ENCODE measurements at places on chromosomes 5 and 9.

DNA sequence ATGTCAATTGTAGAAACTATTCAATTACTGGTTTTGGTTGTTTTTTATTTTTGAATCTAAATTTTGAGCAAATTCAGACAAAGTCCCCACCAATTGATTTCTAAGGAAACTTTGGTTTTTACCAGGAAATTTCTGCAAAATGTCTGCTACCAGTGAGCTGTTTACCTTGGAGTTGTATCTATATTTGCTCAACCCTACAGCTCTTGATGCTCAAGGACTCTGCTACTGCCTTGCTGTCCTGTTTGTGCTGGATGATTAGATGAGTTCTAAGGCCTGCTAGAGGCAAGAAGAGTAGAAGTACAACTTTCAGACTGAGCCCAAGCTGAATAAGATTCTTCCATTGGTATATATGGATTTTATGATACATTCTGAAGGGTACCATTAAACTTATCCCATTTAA lies 42.6 kb upstream of the KIF2A start:
- DNase-seq: no peak

- DNase-seq: peak; percentile 22
Measured at GRCh38 chr9:21491756-21492155, 9.6 kb upstream of the IFNE start.

- no peak for DNase-seq
Measured at GRCh38 chr5:149147676-149148075, 6.4 kb downstream of the ABLIM3 start.

DNA sequence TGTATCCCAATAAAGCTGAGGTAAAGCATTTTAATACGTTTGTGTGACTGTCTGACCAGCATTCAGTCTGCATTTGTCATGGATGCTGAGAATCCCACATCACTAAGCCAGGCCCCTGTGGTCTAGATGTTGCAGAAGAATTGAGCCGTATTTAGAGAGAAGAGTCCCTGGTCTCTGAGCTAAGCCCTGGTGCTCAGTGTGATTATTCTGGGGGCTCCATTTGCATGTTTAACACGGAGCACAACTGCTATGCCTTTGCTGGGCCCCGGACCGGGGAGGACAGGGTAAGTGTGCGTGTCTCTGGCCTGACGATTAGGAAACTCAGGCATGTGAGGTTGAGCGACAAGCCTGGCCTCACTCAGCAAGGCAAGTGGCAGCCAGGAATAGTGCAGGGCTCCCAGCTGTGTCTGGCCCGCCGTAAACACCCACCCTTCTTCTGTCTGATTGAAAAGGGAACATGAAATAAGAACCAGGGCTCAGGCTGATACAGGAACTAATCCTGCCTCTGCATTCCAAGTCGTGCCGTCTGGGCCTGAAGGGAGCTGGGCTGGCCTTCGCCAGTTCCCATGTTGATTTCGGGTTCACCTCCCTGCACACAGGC lies 22.3 kb downstream of the FAM78A start:
- peak; percentile 55 for DNase-seq

- DNase-seq: no peak
Measured at GRCh38 chr5:143418140-143418866, 14.8 kb upstream of the NR3C1 start.

DNA sequence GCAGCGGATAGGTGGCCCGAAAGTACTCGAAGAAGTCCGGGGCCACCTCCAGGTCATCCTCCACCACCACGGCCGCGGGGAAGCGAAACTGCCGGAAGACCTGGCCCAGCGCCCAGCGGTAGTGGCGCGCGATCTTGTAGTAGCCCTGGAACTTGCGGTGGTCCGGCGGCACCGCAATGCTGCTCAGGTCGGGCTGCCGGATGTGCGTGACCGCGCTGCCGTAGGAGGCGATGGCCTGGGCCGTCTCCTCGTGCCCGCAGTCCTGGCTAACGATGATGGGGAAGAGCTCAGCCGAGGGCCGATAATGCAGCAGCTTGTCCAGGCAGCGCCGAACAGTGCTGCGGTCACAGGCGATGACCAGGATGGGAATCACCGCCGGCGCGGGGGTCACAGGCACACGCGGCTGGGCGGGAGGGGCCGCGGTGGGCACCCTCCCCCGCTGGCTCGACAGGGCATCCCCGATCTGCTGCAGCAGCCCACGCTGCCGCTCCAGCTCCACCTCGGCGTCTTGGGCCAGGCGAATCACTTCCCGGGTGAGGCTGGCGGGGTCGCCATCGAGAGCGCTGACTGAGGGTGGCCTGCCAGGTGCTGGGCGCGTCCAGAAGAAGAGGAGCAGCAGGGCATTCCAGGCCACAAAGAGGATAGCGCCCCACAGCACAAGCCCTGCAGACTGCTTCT lies 10.2 kb downstream of the MGAT1 start:
- DNase-seq: no peak

DNA sequence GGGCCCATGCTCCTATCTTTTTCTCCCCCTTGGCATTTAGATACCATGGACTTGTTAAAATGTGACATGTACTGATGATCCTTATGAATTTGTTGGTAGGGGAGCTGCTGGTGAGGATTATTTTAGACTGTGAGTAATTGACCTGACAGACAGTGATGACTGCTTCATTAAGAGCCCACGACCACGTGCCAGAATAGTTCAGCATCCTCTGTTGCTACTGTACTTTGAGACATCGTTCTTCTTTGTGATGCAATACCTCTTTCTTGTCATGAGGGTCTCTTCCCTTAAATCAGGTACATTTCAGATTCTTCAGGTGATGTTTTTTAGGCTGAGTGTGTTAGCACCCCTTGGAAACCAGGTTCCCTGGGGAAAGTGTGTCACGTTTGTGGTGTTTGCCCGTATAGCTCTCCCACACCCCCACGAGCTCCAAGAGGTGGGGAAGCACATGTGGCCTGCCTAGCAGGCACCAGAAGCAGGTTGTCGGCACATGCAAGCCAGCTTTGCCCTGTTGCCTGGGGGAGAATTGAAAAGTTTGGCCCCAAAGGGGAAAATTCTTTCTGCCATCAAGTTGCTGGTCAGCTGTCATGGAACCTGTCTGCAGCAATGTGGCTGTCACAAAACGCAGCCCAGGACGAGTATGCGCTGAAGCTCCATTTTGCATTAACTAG lies 25.1 kb downstream of the QRFP start:
- no peak for DNase-seq

DNA sequence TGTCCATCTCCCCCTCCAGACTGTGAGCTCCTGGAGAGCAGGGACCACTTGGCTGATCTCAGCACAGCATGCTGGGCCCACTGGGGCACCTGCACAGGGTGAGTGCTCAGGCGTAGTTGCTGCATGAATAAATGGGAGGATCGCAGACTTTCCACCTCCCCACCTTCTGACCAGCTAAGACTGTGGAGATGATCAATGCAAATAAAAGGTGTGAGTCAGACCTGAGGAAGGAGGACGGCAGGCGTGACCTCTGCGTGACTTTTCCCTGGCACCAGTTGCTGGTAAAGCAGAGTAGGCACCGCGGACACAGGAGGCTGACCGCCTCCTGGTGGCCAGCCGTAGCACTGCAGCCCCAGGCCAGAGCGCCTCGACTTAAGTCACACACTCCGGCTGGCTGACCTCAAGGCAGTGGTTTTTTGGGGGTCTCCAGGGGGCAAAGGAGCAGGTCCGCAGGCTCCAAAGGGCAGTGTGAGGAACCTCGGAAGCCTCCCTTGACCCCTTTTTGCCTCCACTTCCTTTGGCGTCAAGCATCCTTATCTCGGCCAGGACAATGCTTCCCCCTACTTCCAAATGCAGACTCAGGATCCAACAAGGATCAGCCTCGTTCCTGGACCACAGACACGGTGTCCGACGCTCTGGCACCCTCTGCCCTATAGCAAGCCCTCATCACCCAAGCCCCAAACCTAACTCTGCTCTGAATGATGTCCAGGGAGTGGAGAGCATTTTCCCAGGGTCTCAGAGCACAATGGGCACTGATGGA lies 12.7 kb upstream of the TDRD7 start:
- DNase-seq: peak; percentile 85

DNA sequence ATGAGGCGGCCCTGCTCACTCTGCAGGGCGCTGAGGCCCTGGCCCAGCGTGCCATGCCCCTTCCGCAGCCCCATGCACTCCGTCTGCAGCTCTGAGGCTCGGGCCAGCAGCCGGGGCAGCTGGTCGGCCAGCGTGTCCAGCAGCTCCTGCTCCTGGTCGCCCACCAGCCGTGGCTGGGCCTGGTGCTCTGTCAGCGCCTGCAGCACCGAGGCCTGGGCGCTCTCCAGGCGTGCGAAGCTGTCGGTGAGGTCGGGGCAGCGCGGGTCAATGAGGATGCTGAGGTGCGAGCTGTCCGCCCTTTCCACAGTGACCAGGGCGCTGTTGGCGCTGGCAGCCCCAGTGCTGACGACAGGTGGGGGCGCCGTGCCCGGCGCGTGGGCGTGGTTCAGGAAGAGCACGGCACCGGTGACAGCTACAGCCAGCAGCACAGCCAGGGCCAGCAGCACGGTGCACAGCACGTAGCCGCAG lies 9.4 kb downstream of the FIBCD1 start:
- DNase-seq: no peak

- DNase-seq: no peak
Measured at GRCh38 chr9:87643107-87643650, 82.7 kb upstream of the CTSL start.

DNA sequence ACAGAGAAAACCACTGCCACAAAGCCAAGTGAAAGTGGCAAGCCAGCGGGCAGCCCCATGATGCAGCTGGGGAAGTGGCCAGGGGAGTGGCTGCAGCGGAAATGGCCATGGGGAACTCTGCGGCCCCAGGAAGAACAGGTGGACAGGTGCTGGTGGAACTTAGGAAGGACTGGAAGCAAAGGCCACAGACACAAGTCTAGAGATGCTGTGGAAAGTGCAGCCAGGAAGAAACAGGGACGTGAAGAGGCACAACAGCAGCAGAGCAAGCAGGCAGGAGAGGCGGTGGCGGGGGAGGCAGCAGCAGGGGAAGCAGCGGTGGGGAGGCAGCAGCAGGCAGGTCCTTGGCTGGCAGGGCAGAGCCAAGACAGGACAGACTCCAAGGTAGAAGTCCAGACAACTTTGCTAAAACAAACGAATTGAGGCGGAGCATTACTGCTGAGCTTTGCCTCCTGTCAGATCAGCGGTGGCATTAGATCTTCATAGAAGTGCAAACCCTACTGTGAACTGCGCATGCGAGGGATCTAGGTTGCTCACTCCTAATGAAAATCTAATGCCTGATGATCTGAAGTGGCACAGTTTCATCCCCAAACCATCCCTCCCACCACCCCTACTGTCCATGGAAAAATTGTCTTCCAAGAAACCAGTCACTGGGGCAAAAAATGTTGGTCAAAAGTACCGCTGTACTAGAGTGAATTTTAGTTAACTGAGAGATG lies 11.8 kb downstream of the SURF6 start:
- DNase-seq: no peak

GRCh38 chr5:179801304-179802206 lies 5.1 kb downstream of the MGAT4B start:
- peak; percentile 58 for DNase-seq

- DNase-seq: no peak
Measured at GRCh38 chr5:101664071-101664791, 631.9 kb downstream of the SLCO4C1 start.

GRCh38 chr9:35892051-35892450 lies 14.0 kb upstream of the HRCT1 start:
- DNase-seq: no peak

GRCh38 chr5:38783011-38783561 lies 62.7 kb upstream of the OSMR start:
- DNase-seq: peak; percentile 93

- no peak for DNase-seq
Measured at GRCh38 chr5:77518304-77518703, 26.2 kb upstream of the WDR41 start.

Data from AG08395 (cell line).